Neuronal stem cell (in vitro differentiated cells): ENCODE measurements at places on chromosomes 3 and 15.

DNA sequence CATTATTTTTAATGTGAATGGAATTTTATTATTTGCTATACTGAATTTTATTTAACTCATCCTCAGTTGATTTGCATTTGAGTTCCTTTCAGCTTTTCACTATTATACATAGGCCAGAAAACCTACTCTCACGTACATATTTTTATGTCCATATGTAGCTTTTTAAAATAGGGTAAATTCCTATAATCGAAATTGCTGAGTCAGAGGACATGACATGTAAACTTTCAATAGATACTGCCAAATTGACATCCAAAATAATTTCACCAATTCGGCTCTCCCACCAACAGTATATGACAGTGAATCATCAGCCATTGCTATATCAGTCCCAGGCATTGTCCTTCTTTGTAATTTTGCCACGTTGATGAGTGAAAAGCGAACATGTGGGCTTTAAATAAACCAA, 222.5 kb downstream of the SQOR start:
- no peak for DNase-seq

DNA sequence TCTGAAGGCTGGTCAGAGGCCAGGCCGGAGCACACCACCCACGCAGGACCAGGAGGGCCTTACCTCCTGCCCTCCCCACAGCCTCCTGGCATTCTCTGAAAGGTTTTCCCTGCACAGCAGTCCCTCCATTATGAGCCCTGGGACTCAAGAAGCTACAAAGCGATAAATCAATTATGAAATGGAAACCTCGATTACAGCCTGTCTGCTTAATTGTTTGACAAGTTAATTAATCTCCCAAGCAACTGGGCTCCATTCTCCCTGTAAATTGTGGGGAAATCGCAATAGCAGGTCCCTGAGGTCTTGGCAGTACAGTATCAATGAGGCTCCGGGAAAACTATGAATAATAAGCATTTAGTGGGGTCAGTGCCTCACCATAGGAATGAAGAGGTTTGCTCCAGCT, 683.5 kb downstream of the NTRK3 start:
- no peak for DNase-seq

DNA sequence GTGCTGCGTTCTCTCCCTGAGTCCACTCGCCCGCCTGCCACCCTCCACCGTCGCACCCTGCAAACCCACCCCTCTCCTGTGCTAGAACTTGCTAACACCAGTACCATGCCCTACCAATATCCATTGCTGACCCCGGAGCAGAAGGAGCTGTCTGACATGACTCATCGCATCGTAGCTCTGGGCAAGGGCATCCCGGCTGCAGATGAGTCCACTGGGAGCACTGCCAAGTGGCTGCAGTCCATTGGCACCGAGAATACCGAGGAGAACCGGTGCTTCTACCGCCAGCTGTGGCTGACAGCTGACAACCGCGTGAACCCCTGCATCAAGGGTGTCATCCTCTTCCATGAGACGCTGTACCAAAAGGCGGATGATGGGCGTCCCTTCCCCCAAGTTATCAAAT, 4.9 kb upstream of the ALAS1 start:
- DNase-seq: no peak

- no peak for DNase-seq
Observed at GRCh38 chr3:356952-357351, 160.4 kb downstream of the CHL1 start.

DNA sequence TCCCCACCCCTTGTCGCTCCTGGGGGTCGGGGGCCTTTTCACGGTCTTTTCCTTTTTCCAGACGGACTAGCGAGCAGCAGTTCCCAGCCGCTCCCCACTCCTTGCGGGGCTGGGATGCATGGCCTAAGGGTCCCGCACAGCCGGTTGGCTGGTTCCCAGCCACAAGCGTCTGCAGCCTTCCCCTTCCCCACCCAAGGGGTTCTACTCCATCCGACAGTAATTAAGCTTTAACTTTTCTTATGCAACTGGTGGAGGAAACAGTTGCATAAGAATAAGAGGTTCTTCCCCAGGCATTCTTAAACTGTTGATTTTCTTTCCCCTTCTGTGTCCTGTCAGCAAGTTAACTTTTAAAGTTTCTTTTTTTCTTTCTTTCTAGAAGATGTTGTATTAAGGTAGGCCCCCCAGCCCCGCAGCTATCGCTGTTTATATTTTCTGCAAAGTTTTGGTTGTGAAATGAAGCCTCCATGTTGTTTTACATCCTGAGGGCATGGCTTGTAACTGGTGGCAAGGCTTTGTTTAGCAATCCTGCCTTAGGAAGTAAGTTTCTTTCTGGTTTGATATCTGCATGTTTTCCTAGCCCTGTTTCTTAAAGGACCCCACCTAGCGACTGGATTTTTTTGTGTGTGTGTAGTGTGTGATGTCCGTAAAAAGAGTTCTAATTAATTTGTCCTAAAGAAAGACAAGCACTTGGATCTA, 207.5 kb downstream of the ZNF385D start:
- no peak for DNase-seq

GRCh38 chr3:126682009-126682408, 22.0 kb upstream of the CHCHD6 start:
- DNase-seq: no peak

DNA sequence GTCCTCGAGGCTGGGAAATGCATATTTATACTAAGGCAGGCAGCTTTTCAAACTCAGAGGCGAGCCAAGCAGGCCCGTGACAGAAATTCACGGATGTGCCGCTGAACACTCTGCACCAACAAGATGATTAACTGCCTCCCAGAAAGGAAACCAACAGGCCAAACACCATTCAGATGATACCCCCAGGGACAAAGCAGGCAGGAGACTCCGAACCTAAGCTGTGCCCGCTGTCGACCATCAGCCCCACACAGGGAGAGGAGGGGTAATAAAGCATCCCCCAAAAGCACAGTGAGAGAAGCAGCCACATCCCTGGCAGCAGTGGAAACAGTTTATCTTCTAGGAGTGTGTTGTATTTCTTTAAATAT, 31.8 kb downstream of the ADAMTS17 start:
- DNase-seq: no peak

DNA sequence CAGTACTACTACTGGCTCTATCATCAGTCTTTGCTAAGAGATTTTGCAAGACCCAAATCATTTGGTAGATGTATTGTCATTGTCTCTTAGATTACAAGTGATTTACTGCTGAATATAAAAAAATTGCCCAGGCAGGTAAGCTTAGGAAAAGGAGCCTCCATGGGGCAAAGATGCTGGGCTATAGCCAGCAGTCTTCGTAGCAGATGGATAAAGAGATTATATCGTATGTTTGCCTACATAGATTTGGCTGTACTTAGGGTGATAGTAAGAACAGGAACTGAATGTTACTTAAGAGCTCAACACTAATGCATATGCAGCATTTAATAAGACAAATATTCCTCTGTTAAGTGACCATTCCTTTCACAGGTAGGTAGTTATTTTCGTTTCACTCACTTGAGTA, 48.9 kb downstream of the PTPRG start:
- DNase-seq: no peak
